Activated naive CD4-positive, alpha-beta T cell (primary cell): ENCODE measurements at places on chromosomes 12 and 14.

GRCh38 chr12:59393506-59393905, 202.3 kb upstream of the SLC16A7 start:
- no peak for DNase-seq

DNA sequence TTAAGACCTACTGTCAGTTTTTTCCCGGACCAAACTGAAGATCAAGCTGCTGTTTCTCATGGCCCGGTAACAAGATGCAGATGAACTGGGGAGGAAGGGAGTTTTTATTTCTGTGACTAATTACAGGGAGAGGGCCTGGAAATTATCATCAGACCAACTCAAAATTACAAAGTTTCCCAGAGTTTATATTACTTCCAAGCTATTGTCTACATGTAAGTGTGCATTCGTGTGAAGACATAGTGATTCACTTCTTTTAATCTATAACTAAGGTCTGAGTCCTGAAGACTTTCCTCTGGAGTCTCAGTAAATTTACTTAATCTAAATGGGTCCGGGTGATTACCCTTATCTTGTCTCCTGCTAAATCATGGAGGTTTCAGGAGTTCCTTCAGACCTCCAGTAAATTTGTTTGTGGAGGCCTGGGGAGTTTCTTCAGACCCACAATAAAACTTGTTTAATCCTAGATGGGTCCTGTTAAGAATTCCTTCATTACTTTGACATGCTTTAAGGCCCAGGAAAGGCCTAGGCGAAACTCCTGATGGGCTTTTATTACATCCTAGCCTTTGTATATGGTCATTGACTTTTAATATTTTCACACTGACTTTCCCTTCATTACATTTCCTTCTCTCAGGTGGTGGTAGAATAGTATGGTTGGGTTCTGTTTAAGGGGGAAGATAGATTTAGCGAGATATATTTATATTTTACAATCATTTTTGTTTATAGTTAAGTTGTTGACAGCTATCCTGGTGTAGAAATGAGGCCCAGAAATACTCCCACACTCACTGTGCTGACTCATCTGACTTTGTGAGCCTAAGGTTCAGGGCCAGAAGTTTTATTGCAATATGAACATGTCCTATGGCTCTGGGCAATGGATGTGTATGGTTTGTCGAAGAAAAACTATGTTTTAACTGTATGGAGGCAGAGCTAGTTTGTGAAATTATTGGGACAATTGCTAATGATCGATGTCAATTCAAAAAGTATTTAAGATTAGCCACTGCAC, 627.0 kb upstream of the FBXO33 start:
- DNase-seq: no peak

DNA sequence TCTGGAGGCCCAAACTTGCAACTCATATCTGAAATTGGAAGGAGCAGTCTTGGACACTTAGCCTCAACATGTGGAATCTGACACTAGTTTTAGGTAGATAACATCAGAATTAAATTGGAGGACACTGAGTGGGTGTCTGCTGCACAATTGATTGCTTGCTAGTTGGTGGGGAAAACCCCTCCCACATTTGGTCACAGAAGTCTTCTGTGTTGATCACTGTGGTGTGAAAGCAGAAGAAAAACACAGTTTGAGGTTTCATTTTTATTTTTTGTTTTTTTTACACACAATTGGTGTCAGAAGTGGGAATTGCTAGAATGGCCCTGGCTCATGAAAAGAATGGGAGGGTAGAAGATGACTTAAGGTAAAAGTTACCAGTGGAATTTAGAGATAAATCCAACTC, 78.0 kb upstream of the CD163 start:
- no peak for DNase-seq

GRCh38 chr14:73744874-73745529, 30.8 kb upstream of the PNMA1 start:
- DNase-seq: no peak

GRCh38 chr12:85872497-85873091, 1.5 kb upstream of the NTS start:
- DNase-seq: no peak

DNA sequence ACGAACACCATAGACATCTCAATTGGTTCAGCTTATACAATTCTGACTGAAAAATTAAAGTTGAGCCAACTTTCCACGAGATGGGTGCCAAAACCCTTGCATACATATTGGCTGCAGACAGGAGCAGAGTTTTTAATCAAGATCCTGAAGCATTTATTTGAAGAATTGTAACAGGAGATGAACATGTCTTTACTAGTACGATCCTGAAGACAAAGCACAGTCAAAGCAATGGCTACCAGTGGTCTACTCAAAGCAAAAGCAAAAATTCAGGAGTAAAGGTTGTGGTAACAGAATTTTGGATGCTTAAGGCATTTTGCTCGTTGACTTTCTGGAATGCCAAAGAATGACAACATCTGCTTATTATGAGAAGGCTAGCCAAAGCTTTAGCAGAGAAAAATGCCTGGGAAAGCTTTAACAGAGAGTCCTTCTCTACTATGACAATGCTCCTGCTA, 20.7 kb downstream of the ZDHHC17 start:
- no peak for DNase-seq

GRCh38 chr12:15289192-15289591, 33.1 kb upstream of the PTPRO start:
- DNase-seq: no peak

- no peak for DNase-seq
Measured at GRCh38 chr12:106878804-106879203, 76.9 kb upstream of the TMEM263 start.
